ENCODE measurements at places on chromosomes 1 and 21.

DNA sequence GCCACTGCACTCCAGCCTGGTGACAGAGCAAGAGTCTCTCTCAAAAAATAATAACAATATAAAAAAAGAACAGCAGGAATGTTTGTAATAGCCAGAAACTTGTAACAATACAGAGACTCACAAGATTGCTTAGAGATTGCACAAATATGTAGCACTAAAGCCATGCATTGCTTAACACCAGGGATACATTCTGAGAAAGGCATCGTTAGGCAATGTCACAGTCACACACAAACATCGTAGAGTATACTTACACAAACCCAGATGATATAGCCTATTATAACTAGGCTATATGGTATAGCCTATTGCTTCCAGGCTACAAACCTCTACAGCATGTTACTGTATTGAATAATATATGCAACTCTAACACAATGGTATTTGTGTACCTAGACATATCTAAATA is 45.3 kb downstream of the GPATCH2 start:
- no peak for DNase-seq

GRCh38 chr1:160367934-160368923 is 1.4 kb downstream of the NHLH1 start:
- DNase-seq, result no peak

- no peak for DNase-seq
These were observed 634.6 kb downstream of the SMYD3 start for GRCh38 chr1:245872475-245872874.

DNA sequence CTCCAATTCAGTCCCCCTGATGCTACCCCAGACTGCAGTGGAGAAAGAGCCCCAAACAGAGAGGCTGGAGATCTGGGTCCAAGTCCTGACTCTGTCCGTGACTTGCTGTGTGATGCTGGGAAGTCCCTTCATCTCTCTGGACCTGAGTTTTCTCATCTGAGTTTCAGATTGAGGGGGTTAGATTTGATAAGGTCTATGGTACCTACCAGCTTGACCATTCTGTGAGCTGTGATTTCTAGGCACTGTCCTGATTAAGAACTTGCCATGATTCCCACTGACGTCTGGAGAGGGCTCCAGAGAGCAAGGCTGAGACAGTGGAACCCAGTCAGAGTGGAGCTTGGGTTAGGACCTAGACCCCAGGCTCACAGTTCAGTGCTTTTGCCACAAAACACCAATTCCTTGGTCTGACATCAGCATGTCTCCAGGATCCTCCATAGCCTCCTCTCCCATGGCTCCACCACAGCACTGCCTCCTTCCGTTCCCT is 43.8 kb upstream of the DMBX1 start:
- no peak for DNase-seq

- DNase-seq, result no peak
These were observed 212.3 kb downstream of the KAZN start for GRCh38 chr1:14810595-14811361.

DNA sequence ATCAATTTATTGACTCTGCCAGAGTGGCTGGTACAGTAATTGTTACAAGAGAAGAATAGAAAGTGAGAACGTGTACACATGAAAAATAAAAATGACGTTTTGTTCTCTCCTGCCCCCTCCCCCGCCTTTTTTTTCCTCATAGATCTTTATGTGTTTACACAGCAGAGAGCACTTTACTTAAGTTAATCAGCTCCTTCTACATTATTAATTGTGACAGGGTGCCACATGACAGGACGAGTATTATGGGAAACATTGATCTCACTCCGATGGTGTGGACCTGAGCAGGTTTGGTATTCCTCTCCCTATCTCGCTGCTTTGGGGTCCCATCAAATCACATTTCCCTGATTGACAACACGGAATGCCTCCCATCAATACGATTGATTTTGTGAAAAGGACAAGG is 285.7 kb downstream of the TM2D1 start:
- no peak for DNase-seq

DNA sequence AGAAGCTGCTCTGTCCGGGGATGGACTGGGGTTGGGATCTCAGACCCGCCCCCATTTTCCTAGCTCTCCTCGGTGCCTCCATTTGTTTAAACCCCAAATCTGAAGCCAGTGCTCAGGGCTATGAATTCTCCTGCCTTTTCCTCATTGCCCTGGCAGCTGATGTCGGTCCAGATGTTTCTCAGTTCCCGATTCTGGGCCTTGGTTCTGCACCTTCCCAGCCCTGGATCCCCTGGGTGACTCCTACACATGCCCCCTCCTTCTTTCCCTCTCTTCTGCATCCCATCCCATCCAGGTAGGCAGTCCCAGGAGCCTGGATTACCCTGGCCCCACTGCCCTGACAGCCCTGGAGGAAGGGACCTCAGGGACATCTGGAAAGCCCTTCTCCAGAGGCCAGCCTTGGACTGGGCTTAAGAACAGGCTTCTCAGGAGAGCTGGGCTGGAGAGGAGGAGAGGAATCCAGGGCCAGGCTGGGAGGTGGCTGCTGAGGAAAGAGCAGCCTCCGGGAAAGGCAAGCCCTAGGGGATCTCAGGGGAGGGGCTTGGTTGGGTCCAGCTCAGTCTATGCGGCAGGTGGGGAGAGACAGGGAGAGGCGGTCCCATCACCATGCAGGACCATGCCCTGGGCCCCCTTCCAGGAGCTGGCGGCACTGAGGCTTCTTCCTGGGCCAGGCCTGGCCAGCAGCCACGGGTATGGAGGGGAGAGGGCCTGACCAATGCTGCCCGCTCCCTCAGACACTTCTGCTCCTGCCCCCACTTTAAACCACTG is 6.8 kb upstream of the EPS8L3 start:
- DNase-seq, result no peak

GRCh38 chr1:116987256-116987555 is 14.4 kb upstream of the CD101 start:
- no peak for DNase-seq

GRCh38 chr1:24154215-24154614 is 11.3 kb upstream of the IL22RA1 start:
- DNase-seq, result no peak

GRCh38 chr1:35255276-35255675 is 13.2 kb upstream of the ZMYM4 start:
- no peak for DNase-seq

DNA sequence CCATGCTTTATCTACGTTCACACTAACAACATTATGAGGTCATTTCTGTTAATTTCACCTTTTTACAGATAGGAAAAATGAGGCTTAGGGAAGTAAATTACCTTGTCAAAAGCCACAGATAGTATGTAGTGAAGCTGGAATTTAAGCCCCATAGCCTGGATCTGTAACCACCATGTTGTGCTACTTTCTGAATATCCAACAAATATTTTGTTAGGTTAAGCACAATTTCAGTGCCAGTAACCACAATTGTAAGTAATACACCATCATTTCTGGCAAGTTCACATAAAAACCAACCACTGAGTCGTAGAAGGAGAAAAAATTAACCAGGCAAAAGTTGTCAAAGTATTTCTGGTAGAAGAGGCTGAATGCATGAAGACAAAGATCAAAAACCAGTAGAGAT is 593.1 kb upstream of the CAMK1G start:
- DNase-seq, result no peak

GRCh38 chr1:234746798-234747196 is 136.8 kb upstream of the IRF2BP2 start:
- DNase-seq, result no peak

DNA sequence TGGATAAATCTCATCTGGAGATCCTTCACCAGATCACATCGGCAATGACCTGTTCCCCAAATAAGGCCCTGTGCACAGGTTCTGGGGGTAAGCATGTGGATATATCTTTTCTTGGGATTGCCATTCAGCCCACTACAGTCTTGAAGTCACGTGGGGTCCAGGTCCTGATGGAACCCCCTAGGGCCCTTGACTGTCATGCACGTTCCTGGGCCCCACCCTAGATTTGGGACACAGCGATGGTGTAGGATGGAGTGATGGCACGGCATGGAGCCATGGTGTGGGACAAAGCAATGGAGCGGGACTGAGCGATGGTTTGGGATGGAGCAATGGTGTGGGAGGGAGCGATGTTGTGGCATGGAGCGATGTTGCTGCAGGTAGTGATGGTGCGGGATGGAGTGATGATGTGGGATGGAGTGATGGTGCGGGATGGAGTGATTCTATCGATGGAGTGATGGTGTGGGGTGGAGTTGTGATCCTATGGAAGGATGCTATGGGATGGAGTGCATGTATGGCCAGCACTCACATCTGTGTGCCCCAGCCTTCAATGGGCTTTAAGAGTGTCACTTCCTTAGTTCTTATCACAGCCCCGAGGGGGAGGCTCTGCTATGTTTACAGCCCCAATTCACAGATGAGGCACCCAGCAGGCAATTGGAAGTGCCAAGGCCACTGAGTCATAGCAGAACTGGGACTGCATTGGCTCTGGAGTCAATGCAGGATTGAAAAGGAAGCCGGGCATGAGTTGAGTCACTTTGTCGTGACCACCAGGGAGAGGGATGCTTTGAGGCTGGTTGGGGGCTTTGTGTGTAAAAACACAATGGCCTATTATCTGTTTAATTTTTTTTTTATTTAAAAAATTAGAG is 97.0 kb upstream of the C1orf174 start:
- no peak for DNase-seq

- no peak for DNase-seq
These were observed 16.9 kb upstream of the TDRD10 start for GRCh38 chr1:154485106-154485505.

DNA sequence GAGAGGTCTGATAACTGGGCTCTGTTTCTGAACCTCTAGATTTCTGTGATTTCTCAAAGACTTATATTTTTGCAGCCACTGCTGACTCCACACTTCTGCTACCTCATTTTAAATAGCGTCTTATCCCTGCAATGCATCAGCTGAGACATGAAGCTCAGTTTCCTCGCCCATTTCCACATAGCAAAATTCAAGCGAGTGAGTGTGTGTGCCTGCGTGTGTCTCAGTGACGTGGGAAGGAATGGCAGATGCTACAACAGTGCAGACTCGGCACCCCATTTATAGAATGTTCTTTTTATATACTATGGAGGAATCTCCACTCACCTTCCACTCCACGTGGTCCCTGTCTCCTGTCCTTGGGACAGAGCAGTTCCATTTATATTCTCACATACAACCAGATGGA is 35.7 kb downstream of the ZMYND12 start:
- DNase-seq, result no peak

DNA sequence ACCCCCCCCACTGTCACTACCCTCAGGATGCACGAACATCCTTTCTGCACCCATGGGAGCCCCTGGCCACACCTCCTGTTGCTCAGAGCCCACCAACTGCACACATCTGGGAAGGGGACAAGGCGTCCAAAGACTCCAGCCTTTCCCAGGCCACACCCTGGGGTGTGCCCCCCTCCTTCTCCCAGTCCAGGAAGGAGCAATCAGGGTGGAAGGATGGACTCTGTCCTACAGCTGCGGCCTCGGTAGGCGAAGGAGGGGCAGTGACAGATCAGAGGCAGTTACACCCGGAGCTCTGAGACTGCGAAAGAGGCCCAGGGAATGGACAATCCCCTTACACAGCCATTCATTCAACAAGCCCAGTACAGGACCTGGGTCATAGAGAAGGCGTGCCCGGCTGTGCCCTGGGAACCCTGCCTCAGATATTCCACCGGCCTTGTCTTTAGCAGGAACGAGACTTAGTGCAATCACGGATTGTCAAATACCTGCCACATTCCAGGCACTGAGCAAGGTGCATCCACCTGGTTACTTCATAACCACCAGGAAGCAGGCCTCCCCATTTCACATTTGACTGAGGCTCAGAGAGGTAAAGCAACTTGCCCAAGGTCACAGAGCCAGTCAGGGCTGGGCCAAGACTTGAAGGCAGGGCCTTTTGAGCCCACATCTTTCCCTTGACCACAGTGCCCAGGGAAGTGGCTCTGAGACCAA is 9.4 kb downstream of the HSPG2 start:
- no peak for DNase-seq

DNA sequence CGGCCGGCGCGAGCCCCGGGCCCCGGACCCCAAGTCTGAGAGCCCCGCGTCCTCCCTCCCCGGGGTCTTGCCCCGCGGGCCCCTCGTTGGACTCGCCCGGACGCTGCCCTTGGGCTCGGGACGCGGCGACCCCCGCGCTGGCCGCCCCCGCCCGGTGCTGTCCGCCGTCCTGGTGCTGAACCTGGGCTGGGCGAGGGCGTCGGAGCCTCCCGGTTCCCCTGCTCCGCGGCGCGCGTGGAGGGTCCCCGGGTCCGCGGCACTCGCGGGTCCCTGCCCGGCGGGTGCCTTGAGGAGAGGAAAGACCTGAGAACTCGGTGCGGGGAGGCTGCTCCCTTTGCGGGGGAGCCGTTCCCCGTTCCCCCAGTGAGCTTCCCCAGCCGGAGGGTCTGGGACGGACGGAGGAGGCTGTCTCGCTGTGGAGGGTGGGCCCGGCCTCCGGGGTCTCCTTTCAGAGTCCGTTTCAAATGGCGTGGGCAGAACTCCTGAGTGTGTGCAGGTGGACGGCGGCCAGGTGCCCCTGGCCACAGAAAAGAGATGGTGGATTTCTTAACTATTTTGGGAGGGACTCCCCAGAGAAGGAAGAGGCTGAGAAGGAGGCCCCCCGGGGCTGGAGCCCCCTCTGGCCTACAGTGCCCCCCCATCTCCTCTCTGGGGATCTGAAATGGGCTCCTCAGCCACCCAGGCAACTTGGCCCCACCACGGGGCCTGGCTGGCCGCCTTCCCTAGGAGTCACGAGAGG is 595 bp downstream of the GABRD start:
- DNase-seq, result no peak

DNA sequence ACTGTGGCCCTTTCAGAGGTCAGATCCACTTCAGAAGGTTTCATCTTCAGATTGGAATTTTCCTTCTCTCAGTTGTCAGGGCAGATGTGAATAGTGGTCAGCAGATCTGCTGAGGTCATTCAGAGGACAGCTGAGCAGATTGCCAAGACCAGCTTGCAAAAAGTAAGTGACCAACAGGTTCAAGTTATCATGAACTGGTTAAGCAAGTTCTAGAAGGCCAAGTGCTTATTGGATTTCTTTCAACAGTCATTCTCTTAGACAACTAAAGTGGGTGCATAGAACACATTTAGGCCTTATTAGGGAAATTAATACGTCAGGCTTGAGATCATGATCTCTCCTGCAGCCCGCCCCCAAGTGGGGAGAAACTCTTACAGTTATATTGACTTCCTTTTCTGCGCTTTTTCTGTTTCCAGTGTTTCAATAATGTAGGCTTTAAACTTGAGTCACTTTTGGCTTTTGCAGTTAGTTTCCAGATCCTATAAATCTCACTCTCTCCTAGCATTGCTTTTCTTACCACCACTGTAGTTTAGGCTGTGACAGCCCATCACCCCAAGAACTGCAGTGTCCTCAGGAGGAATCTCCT is 96.4 kb downstream of the C1orf21 start:
- DNase-seq, result no peak

GRCh38 chr1:24957016-24957807 is 27.1 kb upstream of the RUNX3 start:
- DNase-seq, result no peak

DNA sequence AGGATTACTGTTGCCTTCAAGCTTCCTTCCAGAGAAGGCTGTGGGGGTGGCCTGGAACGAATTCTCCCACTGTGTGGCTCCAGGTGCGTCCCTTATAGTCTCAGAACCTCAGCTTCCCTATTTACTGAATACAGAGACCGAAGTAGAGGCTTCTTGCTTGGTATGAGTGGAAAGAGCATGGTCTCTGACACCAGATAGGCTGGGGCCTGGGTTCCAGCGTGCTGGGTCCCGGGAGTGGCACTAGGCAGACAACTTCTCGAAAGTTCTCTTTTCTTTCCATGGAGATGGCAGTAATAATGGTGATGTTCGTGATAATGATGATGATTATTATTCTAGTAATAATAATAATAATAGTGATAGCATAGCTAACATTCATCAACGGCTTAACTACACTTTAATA is 161.7 kb downstream of the PTPRU start:
- DNase-seq, result no peak

Data from GM12891 (cell line).